Fibroblast of gingiva (primary cell): ENCODE measurements at places on chromosomes 1 and 21.

- no peak for DNase-seq
Measured at GRCh38 chr1:209899948-209900347, 38.1 kb upstream of the SYT14 start.

GRCh38 chr1:76500116-76500515 lies 367.2 kb upstream of the ST6GALNAC5 start:
- DNase-seq, result no peak

GRCh38 chr1:167752219-167752985 lies 30.6 kb downstream of the MPZL1 start:
- no peak for DNase-seq

DNA sequence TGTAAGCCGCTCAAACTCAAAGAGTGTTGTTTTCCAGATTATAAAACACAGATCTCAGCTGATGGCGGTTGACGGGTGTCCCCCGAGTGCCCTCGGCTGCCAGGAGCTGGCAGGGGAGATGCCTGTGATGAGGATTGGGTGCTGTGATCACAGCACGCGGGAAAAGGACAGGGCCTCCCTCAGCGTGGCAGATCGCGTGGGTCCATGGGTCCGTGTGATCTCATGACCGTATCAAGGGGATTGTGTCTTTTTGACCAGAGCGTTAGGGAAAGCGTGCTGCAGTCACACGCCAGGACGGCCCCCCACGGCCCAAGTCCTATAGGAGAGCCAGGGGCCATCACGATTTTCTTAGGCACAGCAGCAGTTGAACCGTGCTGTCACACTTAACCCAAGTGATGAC lies 51.9 kb downstream of the PDE9A start:
- DNase-seq, result no peak

DNA sequence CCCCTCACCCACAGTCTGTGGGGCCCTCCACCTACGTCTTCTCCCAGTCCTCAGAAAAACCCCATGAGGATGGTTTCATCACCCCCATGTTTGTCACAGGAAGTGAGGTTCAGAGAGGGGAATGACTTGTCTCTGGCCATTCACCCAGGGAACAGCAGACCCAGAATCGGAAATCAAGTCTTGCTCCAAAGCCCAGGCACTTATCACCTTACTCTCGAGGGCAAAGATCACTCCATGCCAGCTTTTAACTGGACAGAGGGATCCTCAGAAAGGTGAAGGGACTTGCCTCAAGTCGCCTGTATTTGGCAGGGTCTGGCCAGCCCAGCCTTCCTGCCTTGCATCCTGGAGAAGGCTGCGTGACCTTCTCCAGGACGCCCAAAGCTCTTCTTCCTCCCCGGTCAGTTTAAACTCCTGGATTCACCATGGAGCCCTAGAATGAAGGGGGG lies 57.9 kb upstream of the SSBP3 start:
- DNase-seq, result no peak

- no peak for DNase-seq
Measured at GRCh38 chr1:115829947-115830346, 11.0 kb downstream of the NHLH2 start.

DNA sequence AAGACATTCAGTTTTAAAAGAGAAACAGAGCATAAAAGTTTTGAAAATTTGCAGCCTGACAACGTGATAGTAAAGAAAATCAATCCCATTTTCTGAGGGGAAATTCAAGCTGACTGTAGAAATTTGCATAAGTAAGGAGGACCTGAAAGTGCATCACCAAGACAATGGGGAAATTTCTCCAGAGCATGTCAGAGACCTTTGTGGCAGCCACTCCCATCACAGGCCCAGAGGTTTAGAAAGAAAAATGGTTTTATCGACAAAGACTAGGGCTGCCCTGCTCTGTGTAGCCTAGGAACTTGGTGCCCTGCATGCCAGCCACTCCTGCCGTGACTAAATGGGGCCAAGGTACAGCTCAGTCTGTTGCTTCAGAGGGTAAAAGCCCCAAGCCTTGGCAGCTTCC lies 1640.2 kb upstream of the PRMT6 start:
- DNase-seq, result no peak

DNA sequence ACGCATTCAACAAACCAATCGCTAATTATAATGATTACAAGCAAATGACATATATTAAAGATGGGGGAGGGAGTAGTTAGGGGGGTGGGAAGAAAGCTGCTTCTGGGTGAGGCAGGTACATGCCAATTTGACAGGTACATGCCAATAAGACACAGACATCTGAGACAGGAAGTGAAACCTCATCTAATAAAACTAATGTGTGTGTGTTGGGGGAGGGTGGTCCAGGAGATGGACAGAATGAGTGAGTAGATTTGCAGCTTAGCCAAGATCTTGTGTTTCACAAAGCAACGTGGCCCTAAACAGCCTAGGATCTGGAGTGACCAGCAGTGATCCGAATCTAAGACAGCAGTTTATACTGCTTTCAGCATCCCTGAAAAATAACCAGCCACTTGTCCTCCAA lies 10.8 kb downstream of the CFAP45 start:
- no peak for DNase-seq

- DNase-seq, result no peak
Measured at GRCh38 chr1:63877021-63877767, 103.4 kb downstream of the ROR1 start.

DNA sequence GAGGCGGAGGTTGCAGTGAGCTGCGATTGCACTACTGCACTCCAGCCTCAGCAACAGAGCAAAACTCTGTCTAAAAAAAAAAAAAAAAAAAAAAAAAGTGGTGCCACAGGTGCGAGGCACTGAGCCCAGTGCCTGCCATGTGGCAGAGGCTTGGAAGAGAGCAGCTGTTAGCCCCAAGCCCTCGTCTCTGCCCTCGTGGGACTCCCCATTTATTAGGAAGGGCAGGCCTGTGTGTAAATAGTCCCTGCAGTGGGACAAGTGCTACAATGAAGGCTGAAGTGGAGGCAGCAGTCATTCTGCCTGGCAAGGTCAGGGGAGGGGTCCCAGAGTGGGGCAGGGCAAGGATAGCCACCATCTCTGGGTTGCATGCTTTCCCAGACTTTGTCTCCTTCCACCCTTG lies 6.5 kb downstream of the RPS6KA1 start:
- DNase-seq, result no peak
